ENCODE measurements at places on chromosomes 7 and 10.

DNA sequence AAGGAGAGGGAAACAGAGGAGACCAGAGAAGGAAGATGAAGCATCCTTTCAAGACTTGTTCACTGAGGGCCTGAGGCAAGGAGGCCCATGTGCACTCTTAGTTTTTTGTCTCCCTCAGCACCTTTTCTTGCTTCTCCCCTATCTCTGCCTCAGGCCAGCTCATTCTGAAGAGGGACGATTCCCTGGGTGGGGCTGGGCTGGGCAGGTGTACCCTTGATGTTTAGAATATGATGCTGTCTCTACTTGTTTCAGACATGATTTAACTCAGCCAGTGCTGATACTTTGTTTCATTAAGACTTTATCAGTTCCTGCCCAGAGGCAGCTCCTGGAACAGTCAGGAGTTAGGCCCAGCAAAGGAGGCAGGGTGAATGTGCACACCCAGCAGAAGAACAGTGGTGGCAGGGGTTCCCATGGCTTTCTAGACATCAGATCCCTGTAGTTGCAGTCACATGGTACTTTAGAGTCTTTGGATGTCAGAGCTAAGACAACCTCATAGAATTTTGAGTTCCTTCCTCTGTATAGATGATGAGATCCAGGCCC lies 3.4 kb downstream of the PRXL2A start:
- DNase-seq, result no peak

DNA sequence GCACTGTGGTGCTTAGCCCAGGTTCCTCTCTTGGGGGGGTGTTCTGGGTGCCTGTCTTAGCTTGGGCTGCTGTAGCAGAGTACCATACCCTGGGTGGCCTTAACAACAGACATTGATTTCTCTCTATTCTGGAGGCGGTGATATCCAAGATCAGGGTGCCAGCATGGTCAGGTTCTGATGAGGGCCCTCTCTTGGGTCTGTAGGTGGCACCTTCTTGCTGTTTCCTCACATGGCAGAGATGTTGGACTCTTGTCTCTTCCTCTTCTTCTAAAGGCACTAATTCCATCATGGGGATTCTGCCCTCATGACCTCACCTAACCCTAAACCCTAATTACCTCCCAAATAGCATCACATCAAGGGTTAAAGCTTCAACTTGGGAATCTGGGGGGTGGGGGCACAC lies 19.9 kb upstream of the CRHR2 start:
- DNase-seq, result no peak

DNA sequence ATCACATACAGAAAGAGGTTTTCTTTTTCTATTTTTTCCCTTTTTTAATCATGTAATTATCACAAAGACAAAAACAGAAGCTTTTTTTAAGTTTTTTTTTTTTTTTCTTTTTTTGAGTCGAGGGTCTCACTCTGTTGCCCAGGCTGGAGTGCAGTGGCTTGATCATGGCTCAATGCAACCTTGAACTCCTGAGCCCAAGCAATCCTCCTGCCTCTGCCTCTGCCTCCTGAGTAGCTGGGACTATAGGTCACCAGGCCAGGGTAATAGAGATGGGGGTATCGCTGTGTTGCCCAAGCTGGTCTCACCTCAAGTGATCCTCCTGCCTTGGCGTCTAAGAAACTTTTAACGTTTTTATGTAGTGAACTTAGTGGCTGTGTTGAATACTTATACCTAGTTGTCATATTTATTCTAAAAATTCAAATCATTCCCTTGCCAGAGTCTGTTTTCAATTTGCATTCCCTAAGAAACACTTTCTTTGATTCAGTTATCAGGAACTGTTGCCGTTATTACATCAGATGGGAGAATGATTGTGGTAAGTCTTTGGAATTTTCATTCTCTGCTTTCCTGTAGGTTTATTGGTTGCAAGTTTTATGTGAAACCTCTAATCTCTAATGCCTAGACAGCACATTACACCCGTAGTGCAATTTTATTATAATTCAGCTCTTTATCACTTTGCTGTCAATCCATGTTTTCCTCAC lies 1.3 kb downstream of the LSM8 start:
- DNase-seq, result no peak

GRCh38 chr10:77506517-77507200 lies 130.9 kb downstream of the KCNMA1 start:
- no peak for DNase-seq

DNA sequence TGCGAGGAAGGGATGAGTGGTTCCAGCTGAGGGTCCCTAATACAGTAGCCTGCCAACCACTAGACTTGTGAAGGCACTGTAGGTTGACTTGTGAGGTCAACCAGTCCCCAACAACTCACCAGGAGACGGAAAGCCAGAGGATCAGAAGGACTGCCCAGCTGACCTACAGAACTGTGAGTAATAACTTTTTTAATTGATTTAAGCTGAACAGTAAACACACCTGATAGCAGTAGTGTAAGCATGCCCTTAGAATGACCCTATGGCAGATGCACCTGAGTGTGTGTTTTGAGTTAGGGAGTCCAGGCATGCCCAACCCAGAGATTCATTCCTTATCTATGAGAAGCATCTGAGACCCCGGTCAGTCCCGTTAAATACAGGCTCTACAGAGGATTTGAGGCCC lies 14.1 kb downstream of the PRLHR start:
- no peak for DNase-seq

Measured in KBM-7 (cell line).